ENCODE measurements at places on chromosomes 12 and 14.

- DNase-seq = no peak
Observed at GRCh38 chr12:124208489-124208888, 86.4 kb upstream of the RFLNA start.

GRCh38 chr12:110993434-110993833 is 73.1 kb upstream of the MYL2 start:
- no peak for DNase-seq

GRCh38 chr14:64349741-64350490 is 38.2 kb upstream of the MTHFD1 start:
- no peak for DNase-seq

GRCh38 chr12:14408208-14408607 is 42.7 kb downstream of the ATF7IP start:
- DNase-seq = no peak

DNA sequence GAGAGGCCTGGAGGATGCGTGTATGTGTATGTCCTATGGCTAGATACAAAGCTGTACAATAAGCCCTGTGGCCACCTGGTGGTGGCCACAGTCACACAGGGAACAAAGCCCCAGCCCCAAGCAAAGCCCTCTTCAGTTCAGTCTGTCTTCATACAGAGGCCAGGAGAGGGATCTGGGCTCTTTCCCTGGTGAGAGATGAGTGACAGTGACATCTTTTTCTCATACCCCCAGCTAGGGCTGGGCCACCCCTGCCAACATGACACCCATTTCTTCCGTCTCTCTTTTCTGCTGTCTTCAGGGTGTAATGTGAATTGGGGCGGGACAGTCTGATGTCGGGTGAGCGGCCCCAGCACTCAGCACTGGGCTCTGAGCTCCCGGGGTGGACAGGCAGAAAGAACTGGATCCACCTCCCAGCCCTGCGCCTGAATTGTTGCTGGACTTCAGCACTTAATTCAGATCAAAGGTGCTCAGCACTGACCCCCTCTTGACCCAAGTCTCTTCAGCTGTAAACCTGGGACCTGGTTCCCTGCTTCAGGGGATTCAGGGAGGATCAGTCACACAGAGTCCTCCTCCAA is 59.8 kb downstream of the SERPINA3 start:
- DNase-seq = no peak

Data from heart right ventricle (tissue), 16 donors.